ENCODE measurements at places on chromosomes 13 and 19.

DNA sequence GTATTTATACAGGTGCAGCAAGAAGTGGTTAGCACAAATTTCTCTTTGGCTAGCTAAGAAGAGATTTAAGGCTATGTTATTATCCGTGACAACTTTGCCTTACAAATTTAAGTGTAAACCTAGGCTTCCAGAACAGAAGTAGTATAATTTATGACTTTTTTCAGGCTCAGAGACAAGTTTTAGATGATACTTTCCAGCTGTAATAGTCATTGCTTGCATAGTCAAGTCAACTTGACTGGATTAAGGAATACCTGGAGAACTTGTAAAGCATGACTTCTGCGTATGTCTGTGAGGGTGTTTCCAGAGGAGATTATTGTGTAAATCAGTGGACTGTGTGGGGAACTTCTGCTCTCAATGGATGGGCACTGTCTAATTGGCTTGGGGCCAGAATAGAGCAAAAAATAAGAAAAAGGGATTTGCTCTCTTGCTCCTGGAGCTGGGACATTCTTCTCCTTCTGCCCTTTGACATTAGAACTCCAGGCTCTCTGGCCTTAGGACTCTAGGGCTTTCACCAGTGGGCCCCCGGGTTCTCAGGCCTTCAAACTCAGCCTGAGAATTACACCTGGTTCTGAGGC, 33.0 kb downstream of the CYSLTR2 start:
- no peak for DNase-seq

DNA sequence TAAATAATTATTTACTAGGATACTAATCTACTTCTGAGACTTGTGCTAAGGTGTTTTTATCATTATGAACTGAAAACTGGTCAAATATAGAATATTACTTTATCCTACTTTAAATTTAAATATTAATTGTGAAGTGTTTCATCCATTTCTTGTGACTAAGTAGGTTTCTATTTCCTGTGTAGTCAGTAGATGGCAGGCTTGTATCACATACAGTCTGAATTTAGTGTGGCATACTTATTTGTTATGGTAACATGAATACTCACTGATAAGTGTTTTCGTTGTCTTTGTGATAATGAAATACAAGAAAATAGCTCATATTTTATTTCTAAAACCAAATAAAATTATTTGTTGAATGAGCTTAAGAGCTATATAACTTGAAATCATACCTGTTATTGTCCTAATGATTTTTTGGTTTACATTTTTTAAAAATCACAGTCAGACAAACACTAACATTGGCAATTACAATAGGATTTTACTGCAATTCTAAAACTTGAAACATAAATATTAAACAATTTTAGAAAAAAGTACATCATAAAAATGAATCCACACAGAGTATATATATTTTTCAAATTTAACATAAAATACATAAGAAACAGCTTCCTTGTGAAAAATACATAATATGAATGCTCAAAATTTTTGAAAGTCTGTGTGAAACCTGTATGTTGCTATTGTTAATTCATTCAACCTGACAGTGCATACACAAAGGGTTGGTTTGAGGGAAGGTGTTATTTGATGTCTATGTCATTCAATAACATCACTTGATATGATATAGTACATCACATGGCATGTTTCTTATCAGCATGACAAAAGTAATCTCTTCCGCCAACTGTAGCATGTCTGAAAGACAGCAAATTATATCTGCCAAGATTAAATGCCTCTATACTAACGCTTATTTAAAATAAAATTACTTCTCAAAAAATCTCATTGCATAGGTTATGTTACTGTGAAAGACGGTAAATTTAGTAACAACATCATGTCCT, 904.8 kb upstream of the PCDH20 start:
- no peak for DNase-seq

GRCh38 chr13:59601993-59602392, 561.7 kb downstream of the DIAPH3 start:
- DNase-seq, result no peak

GRCh38 chr13:90205911-90206310, 1141.6 kb upstream of the MIR17HG start:
- DNase-seq, result no peak

DNA sequence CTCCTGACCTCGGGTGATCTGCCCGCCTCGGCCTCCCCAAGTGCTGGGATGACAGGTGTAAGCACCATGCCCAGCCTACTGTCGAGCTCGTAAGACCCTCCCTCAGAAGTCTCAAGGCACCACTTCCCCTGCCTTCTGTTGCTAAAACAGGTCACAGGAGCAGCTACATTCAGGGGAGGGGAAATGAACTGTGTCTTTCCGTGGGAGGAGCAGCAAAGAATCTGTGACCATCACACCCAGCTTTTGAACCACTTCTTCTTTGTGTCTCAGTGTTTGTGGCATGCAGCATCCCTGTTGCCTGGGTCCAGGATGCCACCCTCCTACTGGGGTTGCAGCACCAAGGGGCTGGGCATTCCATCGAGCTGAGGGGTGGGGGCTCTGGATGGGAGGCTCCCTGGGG, 7.7 kb upstream of the CSNK1G2 start:
- DNase-seq, result no peak

GRCh38 chr19:14479309-14479974, 4.3 kb upstream of the PTGER1 start:
- no peak for DNase-seq

GRCh38 chr13:76271728-76272232, 614.4 kb downstream of the KCTD12 start:
- DNase-seq, result no peak

GRCh38 chr19:1651568-1652291, 685 bp downstream of the TCF3 start:
- DNase-seq, result peak; percentile 72

GRCh38 chr13:94602467-94602866, 810 bp downstream of the GPR180 start:
- no peak for DNase-seq

DNA sequence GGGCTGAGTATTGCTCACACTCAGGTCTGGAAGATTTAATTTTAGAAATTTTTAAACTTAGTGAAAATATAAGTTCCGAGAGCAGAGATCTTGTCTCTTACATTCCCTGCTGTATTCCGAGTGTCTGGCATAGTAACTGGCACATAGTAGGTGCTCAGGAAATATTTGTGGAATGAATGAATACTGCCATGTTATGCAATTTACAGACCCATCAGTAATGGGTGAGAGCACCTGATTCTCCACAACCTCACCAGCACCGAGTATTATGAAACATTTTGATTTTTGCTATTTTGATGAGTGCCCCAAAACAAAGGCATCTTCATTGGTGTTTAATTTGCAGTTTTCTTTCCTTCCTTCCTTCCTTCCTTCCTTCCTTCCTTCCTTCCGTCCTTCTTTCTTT, 15.8 kb upstream of the CLASRP start:
- no peak for DNase-seq

DNA sequence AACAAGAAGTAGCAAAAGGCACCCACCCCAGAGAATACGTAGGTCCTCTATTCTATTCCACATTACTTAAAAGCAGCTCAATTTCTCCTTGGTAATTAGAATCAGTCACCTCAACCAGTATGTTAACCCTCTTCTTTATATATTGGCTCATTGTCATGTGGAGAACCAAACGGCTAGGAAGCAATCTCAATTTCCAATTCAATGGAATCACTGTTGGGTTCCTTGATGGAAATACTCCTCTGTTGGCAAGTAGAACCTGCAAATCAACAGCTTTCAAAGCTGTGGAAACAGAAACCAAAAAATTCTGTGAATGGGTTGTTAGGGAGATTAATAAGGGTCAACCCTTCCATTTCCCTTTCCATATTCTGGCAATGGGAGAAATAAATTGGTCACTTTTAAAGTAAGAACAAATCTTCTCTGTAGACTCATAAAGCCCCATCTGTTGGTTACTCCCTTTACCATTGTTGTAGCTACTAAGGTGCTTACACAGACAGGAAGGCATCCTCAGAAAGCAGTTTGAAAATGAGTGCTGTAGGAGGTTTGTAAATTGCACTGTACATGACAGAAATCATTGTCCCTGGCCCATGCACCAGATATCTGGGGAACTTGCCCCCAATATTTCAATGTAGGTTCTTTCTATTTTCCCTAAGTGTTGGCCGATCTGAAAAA, 138.6 kb upstream of the UFM1 start:
- no peak for DNase-seq

GRCh38 chr19:29662278-29662603, 3.0 kb upstream of the PLEKHF1 start:
- no peak for DNase-seq

DNA sequence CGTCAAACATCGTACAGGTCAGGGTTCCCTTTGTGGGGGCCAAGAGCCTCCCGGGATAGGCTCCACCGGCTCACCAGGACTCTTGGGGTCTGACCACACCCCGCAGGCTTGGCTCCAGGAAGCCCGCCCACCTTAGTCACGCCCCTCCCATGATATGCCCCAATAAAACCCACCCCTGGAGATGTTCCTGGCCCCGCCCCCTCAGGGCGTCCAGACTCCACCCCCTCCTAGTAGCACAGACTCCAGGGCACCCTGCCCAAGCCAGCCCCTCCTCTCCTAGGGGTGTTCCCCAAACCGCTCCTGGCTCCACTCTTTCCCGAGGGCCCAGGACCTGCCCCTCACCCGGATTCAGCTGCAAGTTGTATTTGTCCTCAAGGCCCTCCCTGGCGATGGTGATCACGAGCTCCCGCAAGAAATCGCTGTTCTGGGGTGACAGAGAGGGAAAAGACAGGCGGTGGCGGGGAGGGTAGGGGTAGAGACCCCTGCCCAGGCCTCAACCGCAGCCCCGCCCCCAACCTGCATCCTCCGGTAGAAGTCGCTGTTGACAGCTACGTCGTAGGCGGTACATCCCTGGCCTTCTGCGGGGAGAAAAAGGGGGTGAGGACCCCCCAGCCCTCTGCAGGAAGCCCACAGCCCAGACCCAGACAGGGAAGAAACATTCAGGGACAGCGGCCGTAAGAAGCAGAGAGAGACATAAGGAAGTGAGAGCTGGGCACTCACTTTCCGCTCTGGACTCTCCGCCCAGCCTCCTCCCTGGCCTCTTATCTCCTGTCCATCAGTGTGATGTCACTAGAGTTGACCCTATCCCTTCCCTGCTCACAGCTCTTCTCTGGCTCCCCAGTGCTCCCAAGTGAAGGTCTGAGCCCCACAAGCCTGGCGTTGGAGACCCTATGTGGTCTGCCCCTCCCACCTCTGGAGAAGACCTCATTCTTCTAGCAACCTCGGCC, 3.9 kb downstream of the PIH1D1 start:
- DNase-seq, result peak; percentile 74

- no peak for DNase-seq
Observed at GRCh38 chr13:66940113-66940512, 290.0 kb downstream of the PCDH9 start.

DNA sequence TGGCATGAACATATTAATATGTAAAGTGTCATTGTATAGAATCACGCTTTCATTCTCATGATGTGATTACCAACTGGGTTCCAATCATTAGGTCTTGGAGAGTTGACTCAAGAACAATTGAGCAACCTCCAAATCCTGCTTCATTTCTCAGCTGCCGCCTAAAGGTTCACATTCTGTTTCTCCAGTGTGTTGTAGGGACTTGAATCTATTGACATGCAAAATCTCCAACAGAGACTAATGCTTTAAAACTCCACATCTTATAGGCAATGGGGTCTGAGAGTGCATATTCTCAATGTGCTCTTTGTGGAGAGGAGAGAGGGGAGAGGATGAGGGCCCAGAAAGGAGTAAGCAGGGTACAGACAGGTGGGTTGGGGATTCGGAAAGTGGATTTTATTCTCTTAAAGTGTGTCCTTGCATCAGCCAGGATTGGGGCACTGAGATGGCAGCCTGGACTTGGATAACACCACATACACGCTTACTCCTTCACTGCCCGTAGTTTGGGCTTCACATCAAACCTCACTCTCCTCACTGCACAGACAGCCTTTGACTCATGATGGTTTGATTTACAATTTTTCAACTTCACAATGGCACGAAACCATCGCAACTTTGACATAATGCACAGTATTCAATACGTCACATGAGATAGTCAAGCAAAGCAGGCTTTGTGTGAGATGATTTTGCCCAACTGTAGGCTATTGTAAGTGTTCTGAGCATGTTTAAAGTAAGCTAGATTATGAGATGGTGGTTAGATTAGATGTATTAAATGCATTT, 241.3 kb upstream of the IRS2 start:
- no peak for DNase-seq

- DNase-seq, result no peak
Observed at GRCh38 chr19:17393914-17394313, at the start of gene CCDC194. Gene CCDC194 (minus strand): TSS chr19:17394196. CDS start chr19:17394158, 38 bp downstream.

DNA sequence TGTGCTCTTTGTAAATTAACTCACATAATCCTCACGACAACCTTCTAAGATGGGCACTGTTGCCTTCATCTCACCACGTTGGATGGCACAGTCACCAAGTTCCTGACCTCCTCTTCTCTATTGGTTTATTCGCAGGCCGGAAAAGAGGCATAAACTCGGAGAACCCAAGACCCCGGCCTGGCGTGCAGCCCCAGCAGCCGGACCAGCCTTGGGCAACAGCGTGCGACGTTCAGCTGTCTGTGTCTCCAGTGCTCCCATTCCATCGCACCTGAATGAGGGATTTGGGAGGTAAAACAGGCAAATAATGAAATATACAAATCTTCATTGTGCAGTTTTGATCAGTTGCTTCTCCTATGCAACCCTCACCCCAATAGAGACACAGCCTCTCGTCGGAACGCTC, 34.5 kb upstream of the GAS6 start:
- DNase-seq, result no peak

- DNase-seq, result no peak
Observed at GRCh38 chr13:59951011-59951410, 212.7 kb downstream of the DIAPH3 start.

DNA sequence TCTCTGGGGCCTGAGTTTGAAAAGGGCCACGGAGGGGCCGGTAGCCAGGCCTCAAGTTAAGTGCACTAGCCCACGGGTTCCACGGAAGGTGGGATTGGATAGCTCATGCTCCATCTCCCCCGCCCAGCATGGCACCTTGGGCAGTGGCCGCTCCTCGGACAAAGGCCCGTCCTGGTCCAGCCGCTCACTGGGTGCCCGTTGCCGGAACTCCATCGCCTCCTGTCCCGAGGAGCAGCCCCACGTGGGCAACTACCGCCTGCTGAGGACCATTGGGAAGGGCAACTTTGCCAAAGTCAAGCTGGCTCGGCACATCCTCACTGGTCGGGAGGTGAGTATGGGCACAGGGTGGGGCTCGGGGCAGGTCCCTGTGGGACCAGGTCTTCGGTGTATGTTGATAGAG, 7.8 kb downstream of the MARK4 start:
- DNase-seq, result no peak

All from activated CD8-positive, alpha-beta memory T cell treated with anti-CD3 and anti-CD28 coated beads, Interleukin-2, amount 50 U/mL, for 48 hours (primary cell).